ENCODE measurements at places on chromosomes 13 and 19.

GRCh38 chr19:10230861-10231611 is at the start of gene S1PR2:
S1PR2 (minus strand) TSS chr19:10231331; CDS start chr19:10224905, 6,426 bp downstream.
- DNase-seq = peak; percentile 92

DNA sequence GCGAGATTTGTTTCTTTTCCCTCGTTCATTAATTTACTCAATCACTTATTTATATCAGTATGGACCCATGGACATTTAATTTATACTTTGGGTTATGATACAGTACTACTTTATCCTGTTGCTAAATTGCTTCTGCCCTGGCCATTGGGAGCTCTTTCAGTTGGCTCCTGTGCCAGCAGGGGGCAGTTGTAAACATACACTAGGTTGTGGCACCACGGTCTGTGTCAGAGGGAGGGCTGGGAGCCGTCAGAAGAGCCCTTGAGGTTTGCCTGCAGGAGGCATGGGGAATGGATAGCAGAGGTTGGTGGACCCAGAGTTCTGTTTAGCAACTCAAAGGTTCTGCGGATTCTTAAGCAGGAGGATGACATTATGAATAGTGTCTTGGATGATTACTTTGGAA is 94.3 kb downstream of the ERCC5 start:
- DNase-seq = no peak

DNA sequence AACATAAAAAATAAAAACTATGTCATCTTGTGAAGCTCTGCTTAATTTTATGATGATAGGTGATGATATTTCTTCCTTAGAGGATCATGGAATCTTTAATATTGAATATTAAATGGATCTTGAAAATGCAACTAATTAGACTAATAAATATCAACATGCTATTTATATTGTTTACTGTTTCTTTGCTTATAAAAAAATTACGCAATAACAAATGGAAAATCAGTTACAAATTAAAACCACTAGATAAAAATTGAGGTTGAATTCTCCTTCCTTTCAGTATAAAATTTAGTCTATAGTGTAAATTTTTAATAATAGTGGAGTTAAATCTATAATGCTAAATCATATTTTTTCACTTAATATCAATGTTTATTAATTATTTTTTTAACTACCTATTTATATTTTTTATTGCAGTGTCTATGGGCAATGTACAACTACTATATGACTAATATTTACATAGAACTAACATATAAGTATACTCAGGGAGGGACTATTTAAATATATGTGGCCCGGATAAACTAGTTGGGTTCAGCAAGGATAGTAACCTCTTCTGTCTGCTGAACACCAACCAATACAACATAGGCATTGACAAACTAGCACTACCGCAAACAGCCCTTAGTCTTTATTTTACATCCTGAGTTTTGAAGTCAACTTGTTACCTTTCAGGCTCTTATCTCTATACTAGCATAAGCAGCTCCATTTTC is 628.0 kb downstream of the EFNB2 start:
- no peak for DNase-seq

DNA sequence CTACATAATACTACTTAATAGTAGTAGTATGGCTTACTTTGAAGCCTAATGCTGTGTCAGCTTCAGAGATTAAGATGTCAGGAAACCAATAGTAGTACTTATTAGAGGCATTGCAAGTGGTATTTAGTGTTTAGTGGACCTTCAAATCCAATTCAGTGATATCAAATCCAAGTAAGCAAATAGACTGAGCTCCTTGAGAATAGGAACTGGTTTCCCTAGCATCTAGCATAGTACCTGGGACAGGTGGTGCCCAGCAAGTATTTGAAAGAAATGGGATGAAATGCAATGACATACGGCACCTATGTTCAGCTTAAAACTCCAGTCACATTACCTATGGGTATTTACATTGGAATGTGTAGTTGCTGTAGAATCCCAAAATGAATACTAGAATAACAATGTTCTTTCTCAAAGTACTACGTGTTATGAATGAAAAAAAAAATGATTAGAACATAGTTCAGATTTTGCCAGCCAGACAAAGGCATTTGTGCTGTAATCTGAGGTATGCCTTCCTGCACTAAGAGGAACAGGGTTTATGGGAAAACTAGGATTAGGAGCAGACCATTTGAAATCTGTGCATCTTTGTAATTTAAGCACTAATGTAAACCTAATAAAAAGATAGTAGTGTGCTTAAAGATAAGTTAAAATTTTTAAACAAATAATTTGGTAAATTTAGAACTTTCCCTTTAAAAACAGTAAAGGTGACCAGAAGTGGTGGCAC is 17.1 kb downstream of the LSM14A start:
- no peak for DNase-seq

- DNase-seq = no peak
These were observed 476.5 kb downstream of the MYO16 start for GRCh38 chr13:109105899-109106298.

- DNase-seq = no peak
These were observed 132.9 kb upstream of the SERP2 start for GRCh38 chr13:44240611-44241145.

GRCh38 chr19:46030812-46031550 is 8.1 kb upstream of the PGLYRP1 start:
- no peak for DNase-seq

DNA sequence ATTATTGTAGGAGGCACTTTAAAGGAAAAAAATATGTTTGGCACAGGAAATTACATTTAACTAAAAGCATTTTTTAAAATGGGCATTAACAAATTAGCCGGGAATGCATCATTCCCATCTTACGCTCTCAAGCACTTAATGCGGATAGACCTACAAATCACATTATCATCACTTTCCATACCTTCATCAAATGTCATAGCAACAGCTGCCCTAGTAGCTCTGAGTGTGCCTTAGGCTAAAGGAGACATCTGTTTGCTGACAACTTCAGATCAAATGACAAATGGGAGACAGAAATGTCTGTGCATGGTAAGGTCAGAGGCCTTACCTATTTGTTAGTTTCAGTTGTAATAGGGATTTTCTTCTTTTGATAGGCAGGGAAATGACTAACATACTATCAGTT is 773.2 kb upstream of the SLC10A2 start:
- no peak for DNase-seq

DNA sequence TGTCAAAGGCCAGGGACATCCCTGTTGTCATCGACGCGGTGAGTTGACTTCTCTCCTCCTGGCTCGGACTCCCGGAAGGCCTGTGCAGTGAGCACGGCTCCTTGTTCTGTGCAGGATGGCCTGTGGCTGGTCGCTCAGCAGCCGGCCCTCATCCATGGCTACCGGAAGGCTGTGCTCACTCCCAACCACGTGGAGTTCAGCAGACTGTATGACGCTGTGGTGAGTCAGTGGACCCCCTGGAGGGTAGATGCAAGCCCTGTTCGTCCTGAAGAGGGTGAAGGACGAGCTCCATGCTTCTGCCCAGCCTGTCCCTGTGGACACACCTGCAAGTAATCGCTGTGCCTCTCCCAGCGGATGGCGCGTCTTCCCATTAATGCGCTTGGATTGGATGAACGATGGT is 19.2 kb downstream of the NAXD start:
- DNase-seq = no peak

DNA sequence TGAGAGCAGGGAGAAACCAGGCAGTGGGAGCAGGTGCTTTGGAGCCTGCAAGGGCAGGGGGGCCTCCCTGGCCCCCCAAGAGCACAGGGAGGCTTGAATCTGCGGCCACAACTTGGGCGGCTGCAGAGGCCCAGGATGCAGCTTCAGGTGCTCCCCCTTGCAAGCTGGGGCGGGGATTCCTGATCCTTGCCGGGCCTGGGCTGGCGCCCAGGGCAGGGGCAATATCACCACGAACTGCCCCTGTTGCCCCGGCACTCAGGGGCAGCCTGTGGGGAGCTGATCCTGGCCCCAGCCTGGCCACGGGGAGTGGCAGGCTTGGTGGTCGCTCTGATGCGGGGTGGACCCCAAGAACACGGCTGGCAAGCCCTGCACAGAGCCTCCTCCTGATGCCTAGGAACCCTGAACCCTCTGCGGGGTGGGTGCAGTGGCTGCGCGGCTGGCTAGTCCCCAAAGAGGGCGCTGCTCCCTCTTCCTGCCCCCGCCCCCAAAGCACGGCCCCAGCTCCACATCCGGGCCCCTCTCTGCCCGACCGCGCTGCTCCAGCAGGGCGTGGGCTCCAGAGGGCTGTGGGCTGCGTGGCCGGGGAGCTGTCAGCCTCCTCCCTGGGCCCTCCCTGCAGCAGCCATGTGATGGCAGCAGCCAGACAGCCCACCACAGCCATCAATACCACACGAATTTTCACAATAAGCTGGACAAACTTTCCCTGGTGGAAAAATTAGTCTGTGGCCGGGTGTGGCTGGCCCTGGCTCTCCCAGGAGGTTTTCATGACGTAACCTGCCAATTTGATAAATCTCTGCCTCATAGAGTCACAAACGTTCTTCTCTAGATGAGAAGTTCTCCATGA is 21.0 kb downstream of the TNFSF9 start:
- no peak for DNase-seq

DNA sequence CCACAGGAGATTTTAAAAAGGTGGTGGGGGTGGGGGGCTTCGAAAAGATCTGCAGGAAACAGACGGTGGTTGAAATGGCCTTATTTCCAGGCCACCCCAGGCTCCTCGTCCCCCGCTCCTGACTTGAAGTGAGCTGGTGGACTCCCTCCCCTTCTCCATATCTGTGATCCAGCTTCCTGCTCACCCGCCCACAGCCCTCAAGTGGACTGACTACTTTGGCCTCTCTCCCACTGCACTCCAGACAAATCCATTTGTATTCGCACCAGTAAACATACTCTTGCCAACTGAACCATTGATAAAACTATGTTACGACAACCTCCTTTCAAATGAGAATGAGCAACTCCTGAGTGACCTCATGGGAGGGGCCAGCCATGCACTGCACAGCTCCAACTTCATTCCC is 259.5 kb downstream of the COL4A1 start:
- no peak for DNase-seq

DNA sequence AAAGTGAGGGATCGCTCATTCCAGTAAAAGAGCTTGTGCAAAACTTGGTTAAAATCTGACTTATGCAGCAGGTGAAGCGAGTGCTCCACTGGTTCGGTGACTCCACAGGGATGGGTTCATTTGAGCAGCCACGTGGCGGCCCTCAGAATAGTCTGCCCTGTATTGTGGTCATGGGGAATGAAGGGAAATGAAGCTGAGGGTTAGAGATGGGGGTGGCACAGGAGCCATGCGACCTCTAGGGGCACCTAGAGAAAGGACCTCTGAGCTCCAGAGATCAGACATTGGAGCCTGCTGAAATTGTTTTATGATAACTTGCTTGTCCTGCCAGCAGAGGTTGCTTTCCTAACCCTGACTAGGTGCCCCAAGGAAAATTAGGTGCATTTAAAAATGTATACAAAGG is 26.6 kb downstream of the CBY2 start:
- no peak for DNase-seq

- DNase-seq = no peak
These were observed 16.2 kb downstream of the LAIR2 start for GRCh38 chr19:54518844-54519243.

DNA sequence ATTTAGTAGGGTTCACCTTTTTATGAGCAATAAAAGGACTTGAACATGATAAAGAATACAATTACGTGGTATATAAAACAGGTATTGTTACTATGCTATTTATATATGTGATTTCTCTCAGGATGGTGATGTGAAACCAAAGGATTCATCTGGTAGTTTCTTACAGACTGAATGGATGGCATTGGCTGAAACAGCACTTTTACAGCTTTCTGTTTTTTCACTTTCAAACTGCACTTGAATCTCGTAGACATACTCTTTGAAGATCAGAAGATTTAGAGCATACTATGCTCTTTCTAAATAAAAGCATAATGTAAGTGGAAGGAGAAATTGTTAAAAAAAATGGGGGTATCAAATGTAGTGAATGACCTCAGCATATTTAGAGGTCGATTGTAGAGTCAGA is 354.8 kb downstream of the HS6ST3 start:
- DNase-seq = no peak

DNA sequence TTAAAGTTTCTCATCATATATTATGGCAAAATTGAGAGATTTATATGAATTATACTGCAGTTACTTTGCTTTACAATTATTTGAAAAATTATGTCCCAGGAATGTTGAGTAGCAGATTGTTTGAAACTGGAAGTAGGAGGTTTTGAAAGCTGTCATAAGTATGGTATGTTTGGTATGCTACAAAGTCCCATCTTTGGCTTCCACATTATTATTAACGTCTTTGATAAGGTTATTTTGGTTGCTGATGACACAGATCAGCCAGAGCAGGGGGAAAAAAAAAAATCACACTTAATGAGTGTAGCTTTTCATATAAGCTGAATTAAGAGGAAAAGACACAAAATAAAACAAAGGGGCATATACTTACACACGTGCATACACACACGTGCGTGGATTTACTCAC is 130.1 kb downstream of the SLITRK1 start:
- no peak for DNase-seq

Data from left forelimb (tissue), 1 donor.